ENCODE measurements at places on chromosomes 4 and X.

DNA sequence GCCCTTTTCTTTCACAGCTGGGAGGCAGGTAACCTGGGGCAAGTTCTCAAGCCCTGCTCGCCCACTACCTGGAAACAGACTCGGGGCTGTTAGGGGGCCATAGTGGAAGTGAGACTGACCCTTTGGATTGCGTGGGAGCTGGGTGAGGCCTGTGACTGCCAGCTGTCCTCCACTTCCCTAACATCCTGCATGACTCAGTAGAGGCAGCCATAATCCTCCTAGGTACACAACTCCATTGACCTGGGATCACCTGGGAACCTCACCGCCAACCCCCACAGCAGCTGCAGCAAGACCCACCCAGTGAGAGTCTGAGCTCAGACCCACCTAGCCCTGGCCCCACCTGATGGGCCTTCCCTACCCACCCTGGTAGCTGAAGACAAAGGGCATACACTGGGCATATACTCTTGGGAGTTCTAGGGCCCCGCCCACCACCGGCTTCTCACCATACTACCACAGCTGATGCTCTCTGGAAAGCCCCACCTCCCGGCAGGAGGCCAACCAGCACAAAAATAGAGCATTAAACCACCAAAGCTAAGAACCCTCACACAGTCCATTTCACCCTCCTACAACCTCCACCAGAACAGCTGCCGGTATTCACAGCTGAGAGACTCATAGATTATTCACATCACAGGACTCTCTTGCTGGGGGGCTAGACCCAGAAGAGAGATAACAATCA is 61.1 kb upstream of the DCTD start:
- no peaks in the 10 kb centered on the region for H3K27me3 ChIP-seq
- H3K4me1 ChIP-seq, result no peaks in the 10 kb centered on the region
- H3K36me3 ChIP-seq, result no peaks in the 10 kb centered on the region
- no peak overlapping the region for H3K27ac ChIP-seq

DNA sequence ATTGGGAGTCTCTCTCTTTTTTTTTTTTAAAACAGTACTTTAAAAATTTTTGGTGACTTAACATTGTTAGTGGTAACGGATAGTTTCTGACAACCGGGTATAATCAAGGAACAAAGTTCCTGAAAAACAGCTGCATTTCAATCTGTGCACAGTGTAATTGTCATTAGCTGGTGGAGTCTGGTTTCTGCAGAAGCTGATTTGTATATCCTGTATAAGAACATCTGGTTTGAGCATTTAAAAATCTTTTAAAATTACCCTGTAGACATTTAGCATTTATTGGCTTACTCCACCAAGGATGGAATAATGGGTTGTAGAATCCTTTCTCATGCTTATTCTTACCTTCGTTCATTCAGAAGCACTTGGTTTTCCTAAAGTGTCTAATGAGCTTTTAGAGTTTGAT is 11.2 kb downstream of the JADE1 start:
- H3K4me3 ChIP-seq, result no peak overlapping the region
- H3K36me3 ChIP-seq, result no peaks in the 10 kb centered on the region
- no peak overlapping the region for H3K27ac ChIP-seq
- no peak for DNase-seq
- H3K27me3 ChIP-seq, result no peaks in the 10 kb centered on the region
- H3K4me1 ChIP-seq, result peaks cover 3% of the 10 kb centered on the region

GRCh38 chr4:40357738-40358137 is 22.6 kb downstream of the CHRNA9 start:
- no peaks in the 10 kb centered on the region for H3K4me1 ChIP-seq
- H3K4me3 ChIP-seq, result no peak overlapping the region
- no peak for DNase-seq
- no peaks in the 10 kb centered on the region for H3K27me3 ChIP-seq

- no peaks in the 10 kb centered on the region for H3K36me3 ChIP-seq
- no peak for DNase-seq
- no peak overlapping the region for H3K4me3 ChIP-seq
- H3K27me3 ChIP-seq, result no peaks in the 10 kb centered on the region
- H3K27ac ChIP-seq, result no peak overlapping the region
Measured at GRCh38 chr4:54547299-54548097, 110.3 kb upstream of the KIT start.

GRCh38 chrX:103585411-103586313 is at the start of gene TCEAL4:
Gene TCEAL4 (plus strand): TSS chrX:103585515. CDS start chrX:103586676, 1,161 bp downstream.
- no peaks in the 10 kb centered on the region for H3K27me3 ChIP-seq
- peak within 1 kb of the TSS; percentile 93 for H3K27ac ChIP-seq

DNA sequence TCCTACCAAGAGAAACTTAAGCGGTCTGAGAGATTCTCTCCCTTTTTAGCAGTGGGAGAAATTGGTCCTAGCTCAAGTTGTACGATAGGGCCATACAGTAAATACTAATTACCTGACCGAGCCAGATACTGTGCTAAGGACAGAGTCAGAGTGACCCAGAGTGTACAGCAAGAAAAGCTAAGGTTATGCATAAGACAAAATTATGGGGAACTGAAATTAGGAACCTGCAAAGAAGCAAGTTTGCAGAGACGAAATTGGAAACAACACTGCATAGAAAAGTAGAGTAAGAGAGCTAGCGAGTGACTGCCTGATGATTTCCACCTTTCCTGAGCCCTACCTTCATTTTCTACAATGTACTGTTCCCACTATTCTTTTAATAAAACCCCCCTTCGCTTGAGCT is 278.1 kb downstream of the NKX6-1 start:
- no peaks in the 10 kb centered on the region for H3K27me3 ChIP-seq
- H3K4me3 ChIP-seq, result no peak overlapping the region
- H3K4me1 ChIP-seq, result no peaks in the 10 kb centered on the region
- no peaks in the 10 kb centered on the region for H3K36me3 ChIP-seq
- H3K27ac ChIP-seq, result no peak overlapping the region

DNA sequence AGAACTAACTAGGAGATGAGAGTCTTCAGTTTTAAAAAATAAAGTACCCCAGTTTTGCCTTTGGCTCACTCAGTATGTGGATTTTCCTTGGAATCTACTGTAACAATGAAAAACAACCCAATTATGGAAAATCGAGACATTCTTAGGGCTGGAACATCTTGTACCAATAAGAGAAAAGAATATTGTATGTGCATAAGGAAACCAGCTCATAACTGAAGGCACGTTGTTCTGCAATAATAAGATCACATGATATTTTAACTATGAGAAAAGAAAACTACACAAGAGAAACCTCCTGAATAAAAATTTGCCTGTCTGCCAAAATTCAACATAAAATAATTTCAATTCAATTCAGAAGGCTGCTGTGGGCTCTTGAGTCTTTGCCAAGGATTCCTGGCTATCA is 261.8 kb upstream of the EDNRA start:
- no peak overlapping the region for H3K27ac ChIP-seq
- H3K4me3 ChIP-seq, result no peak overlapping the region
- no peak for DNase-seq
- no peaks in the 10 kb centered on the region for H3K4me1 ChIP-seq
- no peaks in the 10 kb centered on the region for H3K27me3 ChIP-seq

DNA sequence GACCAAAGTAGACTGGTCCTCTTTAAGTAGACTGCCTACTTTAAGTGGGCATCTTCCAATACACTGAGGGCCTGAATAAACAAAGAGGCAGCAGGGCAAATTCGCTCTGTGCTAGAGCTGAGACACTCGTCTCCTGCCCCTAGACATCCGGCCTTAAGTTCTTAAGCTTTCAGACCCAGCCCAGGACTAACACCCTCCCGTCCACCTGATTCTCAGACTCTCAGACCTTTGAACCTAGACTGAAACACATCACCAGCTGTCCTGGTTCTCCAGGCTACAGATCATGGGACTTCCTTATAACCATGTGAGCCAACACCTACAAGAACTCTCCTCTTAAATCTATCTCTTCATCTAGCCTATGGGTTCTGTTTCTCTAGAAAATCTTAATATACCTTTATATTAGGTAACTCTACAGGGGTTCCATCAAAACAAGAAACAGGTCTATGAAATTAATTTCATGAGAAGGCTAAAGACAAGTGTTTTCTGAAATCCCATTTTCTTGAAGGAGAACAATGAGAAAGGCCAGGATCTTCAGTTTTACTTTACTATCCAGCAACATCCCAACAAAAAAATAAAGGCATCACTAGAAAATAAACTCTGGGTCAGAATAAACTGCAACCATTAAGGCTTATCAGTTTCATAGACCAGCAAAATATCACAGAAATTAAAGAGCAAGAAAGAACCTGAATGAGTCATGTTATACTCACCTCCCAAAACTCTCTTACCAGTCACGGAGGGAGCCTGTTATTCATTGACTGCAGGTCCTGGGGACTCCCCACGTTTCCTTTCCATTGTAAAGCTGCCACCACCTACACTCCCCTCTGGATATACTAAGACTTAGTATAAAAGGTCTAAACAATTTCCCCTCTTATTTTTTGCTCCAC is 14.8 kb downstream of the ADGRA3 start:
- DNase-seq, result no peak
- H3K36me3 ChIP-seq, result no peaks in the 10 kb centered on the region
- H3K4me3 ChIP-seq, result no peak overlapping the region
- H3K27me3 ChIP-seq, result no peaks in the 10 kb centered on the region
- no peak overlapping the region for H3K27ac ChIP-seq
- H3K4me1 ChIP-seq, result no peaks in the 10 kb centered on the region

- no peaks in the 10 kb centered on the region for H3K36me3 ChIP-seq
- H3K27me3 ChIP-seq, result no peaks in the 10 kb centered on the region
- H3K27ac ChIP-seq, result peak overlapping the region; percentile 81
Measured at GRCh38 chr4:7821245-7822136, 118.2 kb downstream of the AFAP1 start.

DNA sequence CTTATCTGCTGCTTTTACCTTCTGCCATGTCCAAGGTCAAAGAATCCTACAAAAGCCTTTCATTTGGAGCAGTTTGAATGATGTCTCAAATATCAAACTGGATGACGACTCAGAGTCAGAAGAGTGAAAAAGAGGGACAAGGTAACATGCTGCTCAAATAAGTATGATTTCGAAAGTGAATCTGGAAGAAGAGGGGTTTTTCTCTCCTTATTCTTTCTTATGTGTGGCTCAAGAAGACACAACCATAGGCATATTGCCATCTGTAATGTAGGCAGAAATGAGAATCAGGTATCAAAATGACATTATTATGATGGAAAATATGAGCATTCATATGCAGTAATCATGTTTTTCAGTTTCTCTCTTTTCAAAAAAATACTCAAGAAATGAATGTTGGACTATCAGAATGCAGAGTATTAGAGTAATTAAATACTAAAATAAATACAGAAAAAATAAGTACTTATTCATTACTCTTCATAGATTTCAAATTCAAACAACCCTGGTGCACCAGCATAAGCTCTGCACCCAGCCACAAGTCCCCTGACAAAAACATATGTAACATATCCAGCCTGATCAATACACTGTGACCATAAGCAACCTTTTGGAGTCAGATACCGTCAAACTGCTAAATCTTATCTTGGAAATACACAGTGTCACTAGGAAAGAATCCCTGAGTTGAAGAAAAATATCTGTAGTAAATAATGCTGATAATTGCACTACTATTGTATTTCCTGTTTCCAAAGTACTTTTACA is 468.6 kb downstream of the INPP4B start:
- no peak overlapping the region for H3K4me3 ChIP-seq
- H3K27me3 ChIP-seq, result no peaks in the 10 kb centered on the region
- H3K36me3 ChIP-seq, result no peaks in the 10 kb centered on the region
- no peaks in the 10 kb centered on the region for H3K4me1 ChIP-seq
- H3K27ac ChIP-seq, result no peak overlapping the region

- DNase-seq, result no peak
- H3K36me3 ChIP-seq, result no peaks in the 10 kb centered on the region
- H3K4me1 ChIP-seq, result no peaks in the 10 kb centered on the region
- H3K4me3 ChIP-seq, result no peak overlapping the region
Measured at GRCh38 chr4:5452156-5452555, 256.2 kb downstream of the EVC2 start.

GRCh38 chrX:155857561-155857960 is 23.6 kb upstream of the VAMP7 start:
- H3K27me3 ChIP-seq, result no peaks in the 10 kb centered on the region
- DNase-seq, result no peak
- no peak overlapping the region for H3K4me3 ChIP-seq
- H3K36me3 ChIP-seq, result no peaks in the 10 kb centered on the region
- no peak overlapping the region for H3K27ac ChIP-seq
- no peaks in the 10 kb centered on the region for H3K4me1 ChIP-seq

DNA sequence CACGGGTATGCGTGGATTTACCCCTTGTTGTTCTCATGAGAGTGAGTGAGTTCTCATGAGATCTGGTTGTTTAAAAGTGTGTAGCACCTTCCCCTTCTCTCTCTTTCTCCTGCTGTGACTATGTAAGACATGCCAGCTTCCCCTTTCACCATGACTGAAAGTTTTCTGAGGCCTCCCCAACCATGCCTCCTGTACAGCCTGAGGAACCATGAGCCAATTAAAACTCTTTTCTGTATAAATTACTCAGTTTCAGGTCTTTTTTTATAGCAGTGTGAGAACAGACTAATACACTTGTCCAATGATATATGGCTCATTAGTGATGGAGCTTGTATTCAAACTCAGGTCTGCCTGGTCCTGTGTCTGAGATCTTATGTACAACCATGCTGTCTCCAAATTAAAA is 28.5 kb upstream of the RTL3 start:
- no peaks in the 10 kb centered on the region for H3K36me3 ChIP-seq
- no peaks in the 10 kb centered on the region for H3K27me3 ChIP-seq
- no peak overlapping the region for H3K4me3 ChIP-seq
- H3K27ac ChIP-seq, result no peak overlapping the region

GRCh38 chrX:8043121-8043520 is 115.9 kb upstream of the PNPLA4 start:
- no peak overlapping the region for H3K4me3 ChIP-seq
- no peaks in the 10 kb centered on the region for H3K4me1 ChIP-seq
- H3K27ac ChIP-seq, result no peak overlapping the region
- H3K36me3 ChIP-seq, result no peaks in the 10 kb centered on the region
- H3K27me3 ChIP-seq, result no peaks in the 10 kb centered on the region
- DNase-seq, result no peak

DNA sequence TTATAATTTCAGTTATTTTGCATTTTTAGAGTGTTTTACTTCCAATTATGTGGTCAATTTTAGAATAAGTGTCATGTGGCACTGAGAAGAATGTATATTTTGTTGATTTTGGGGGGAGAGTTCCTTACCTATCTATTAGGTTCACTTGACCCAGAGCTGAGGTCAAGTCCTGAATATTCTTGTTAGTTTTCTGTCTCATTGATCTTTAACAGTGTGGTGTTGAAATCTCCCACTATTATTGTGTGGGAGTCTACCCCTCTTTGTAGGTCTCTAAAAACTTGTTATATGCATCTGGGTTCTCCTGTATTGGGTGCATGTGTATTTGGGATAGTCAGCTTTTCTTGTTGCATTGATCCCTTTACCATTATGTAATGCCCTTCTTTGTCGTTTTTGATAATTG is 127.0 kb upstream of the ZDHHC15 start:
- H3K27ac ChIP-seq, result no peak overlapping the region
- H3K36me3 ChIP-seq, result no peaks in the 10 kb centered on the region

Data from uterus (tissue), 4 donors.